ENCODE measurements at places on chromosomes 5 and 9.

GRCh38 chr5:132476876-132477781 is 13.4 kb downstream of the IRF1 start:
- DNase-seq: no peak

- DNase-seq: no peak
These were observed 125.4 kb downstream of the ARHGEF28 start for GRCh38 chr5:73751254-73751914.

DNA sequence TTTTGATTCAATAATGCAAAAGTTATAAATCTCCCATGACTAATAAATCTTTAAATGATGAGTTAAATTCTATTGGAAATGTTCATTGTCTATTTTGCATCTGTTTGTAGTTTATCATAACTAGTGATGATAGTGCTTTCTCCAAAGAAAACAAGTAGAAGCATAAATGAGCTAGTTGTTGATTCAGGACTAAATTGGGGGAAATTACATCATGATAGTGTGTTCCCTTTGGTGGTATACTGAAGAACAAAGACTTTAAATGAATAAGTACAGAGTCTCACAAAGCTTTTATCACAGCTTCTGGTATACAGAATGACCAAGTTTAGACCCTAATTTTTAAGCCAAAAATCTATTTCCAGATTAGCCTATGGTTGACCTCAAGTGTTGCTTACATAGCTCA is 173.8 kb downstream of the MCTP1 start:
- DNase-seq: no peak

DNA sequence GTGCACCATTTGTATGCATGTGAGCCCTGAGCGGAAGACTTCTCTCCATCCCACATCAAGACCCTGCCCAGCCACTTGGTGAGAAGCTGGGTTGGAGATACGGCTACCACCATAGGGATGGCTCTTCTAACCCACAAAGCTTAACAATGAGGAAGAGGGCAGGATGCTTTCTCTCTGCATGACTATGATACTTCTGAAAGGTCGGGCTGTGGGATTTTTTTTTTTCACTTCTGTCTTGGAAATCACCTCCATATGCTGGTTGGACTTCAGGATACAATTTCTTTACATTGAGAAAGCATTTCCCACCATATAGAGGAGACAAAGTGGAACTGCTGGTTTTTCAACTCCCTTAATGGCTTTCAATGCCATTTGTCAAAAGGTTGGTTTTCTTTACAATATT is 30.5 kb downstream of the ZNF366 start:
- DNase-seq: no peak

GRCh38 chr5:175859422-175859821 is 12.0 kb upstream of the CPLX2 start:
- DNase-seq: no peak

DNA sequence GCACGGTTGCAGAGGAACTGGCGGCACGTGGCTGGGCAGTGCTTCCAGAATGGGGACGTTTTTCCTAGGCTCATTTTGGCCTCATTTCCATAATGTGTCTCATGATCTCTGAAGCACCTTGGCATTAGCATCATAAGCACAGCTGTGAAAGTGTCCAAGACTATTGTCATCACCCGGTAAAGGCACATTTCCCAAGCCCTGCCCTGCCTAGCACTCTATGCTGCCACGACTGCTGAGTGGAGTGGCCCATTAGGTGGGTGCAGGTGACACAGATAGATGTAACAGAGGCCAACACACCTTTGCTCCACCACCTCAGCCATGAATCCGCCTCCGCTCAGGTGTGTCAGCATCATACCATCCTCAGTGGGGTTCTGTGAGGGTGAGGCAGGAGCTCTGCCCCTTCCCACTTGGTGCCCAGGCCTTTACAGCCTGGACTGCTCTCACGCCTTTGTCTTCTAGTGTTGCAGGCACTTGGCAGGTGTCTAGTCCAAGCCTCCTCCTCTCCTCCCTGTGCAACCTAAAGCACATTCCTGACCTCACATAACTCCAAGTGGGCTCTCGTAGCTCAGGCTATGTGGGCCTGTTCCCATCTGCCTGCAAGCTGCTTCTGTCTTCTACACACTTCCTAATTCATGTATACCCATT is 213.0 kb downstream of the FSTL4 start:
- DNase-seq: no peak

- peak; percentile 59 for DNase-seq
These were observed at the start of gene ARL10 for GRCh38 chr5:176365351-176366231. Gene ARL10 (plus strand): TSS chr5:176365487. CDS start chr5:176365564, 77 bp downstream.

DNA sequence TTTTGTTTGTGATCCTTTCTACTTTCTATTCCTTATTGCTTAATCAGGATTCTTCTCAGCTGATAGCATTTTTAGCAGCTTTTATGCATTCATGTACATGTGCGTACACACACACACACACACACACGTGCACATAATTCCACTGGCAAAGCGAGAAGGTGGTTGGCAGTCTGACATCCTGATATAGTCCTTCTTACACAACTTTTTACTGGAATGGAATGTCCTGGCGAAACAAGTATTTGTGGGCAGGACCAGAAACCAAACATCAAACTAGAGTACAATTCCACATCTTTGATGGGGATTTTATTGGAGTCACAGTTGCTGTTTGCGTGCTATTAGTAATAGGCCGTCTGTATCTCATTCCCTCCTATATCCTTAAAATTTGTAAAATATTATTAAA is 356.5 kb downstream of the CCDC171 start:
- DNase-seq: no peak

- no peak for DNase-seq
These were observed 13.7 kb upstream of the ITGA1 start for GRCh38 chr5:52774005-52774410.

GRCh38 chr5:96012399-96012798 is 50.7 kb upstream of the ELL2 start:
- no peak for DNase-seq

DNA sequence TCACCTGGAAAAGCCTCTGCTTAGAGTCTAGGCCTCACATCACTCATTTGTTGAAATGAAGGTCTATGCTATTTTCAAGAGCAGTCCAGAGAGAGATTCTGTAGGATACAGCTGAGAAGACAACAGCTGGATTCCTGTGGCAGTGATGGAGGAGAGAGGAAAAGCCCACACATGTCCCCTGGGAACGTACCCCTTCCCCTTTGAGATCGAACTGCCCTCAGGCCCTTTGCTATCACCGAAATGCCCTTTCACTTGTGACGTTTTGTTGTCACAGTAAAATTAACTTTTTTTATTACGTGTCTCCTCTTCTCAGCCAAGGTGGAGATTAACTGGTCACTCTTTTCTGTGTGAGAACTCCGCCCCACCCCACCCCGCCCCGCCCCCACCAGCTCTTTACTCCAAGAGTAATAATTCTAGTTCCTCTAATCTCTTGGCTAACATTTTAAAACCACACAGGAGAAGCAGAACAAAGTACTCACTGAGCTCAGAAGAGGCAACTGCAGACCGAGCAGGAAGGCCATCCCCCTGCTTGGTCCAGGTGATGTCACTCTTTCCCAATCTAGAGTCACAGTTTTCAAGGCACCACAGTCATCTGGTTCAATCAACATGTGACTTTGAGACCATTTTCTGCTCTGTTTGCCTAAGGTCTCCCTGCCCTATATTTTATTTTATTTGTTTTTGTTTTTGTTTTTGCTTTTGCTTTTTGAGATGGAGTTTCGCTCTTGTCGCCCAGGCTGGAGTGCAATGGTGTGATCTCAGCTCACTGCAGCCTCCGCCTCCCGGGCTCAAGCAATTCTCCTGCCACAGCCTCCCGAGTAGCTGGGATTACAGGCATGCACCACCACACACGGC is 105.6 kb downstream of the SUSD1 start:
- DNase-seq: peak; percentile 92

- no peak for DNase-seq
These were observed 193.1 kb downstream of the ICE1 start for GRCh38 chr5:5615569-5615968.

DNA sequence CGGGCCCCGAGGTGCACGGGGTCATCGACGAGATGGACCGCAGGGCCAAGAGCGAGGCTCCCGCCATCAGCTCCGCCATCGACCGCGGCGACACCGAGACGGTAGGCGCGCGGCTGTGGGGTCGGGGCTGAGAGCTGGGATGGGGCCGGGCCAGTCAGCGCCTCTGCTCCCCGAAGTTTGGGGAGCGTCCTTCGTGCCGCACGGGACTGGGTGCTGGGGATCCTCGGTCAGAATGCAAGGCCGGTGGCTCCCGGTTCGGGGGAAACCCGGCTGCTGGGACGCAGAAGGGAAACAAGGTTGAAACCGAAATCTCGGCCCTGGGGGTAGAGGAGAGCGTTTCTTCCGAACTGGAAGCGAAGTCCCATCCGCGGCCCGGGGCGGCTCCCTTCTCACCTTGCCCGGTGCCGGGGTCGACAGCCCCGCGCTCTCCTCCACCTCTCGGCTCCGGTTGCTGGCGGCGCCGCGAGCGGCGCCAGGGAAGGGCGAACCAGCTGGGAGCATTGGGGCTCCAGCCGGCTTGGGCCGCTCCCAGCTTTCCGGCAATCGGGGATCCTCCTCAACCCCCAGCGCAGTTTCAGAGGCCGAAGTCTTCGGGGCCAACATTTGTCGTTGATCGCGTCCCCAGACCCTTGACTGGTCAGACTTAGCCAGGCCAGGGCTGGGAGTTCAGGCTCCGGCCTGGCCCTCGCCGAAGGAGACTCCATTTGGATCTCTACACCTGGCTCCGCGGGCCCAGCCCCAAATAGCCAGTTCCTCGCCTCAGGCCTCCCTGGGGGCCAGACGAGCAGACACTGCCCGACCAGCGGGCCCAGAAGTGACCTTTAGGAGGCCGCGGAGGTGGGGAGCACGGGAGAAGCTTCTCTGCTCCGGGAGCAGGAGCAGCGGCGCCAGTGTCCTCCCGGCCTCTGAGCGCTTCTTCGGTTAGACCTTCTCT is 1.1 kb downstream of the LHX2 start:
- no peak for DNase-seq

GRCh38 chr5:60494635-60495034 is 205.3 kb downstream of the DEPDC1B start:
- DNase-seq: no peak

DNA sequence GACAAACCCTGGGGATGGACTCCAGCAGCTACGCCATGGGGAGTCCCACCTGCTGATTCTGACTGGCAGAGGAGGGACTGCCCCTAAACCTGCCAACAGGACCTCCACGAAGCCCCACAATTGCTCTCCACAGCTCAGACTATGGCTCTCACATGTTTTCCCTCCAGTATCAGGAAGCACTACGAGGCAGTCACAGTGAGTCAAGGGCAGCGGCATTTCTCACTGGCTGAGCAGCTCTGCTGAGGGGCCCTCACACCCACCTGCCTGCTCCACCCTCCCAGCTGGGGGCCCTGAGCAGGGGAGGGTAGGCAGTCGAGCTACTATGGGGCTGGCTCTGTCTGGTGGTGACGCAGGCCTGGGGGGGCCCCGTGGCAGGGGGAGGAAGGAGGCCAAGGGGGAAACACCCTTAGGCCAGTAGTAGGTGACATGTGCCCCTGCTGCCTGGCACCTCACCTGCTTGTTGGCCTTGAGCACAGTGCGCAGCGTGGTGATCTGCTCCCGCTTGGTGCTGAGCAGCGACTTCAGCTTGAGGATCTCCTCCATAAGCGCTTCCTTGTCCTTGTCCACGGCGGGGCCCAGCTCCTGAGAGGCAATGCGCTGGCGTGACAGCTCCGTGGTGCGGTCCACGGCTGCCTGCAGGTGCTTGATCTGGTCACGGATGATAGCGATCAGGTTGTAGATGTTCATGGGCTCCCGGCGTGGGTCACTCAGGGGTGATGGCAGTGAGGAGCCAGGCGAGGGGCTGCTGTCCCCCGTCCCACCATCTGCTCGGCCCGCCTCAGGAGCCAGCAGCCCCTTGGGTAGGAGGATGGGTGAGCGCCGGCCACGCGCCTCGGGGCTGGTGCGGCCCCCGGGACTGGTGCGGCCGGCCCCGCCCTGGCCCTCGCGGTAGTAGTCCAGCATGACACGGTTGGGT is 46.3 kb downstream of the BICD2 start:
- no peak for DNase-seq

DNA sequence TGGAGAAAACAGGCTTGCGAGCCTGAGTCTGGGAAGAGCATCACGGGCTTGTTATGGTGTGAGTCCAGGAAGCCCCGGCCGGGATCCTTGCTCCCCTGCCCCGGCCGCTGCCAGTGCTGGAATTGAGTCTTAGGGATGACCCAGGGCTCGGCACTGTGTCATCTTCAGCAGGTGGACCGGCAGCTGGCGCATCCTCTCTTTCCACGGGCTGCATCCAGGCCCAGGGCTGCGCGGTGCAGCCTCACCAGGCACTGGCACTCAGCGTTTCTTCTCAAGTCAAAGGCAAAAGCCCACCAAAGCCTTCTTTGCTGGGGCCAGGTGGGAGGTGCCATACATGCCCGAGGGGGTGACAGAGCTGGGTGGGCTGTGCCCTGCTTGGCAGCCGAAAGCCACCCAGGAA is 46.6 kb downstream of the COL5A1 start:
- no peak for DNase-seq

DNA sequence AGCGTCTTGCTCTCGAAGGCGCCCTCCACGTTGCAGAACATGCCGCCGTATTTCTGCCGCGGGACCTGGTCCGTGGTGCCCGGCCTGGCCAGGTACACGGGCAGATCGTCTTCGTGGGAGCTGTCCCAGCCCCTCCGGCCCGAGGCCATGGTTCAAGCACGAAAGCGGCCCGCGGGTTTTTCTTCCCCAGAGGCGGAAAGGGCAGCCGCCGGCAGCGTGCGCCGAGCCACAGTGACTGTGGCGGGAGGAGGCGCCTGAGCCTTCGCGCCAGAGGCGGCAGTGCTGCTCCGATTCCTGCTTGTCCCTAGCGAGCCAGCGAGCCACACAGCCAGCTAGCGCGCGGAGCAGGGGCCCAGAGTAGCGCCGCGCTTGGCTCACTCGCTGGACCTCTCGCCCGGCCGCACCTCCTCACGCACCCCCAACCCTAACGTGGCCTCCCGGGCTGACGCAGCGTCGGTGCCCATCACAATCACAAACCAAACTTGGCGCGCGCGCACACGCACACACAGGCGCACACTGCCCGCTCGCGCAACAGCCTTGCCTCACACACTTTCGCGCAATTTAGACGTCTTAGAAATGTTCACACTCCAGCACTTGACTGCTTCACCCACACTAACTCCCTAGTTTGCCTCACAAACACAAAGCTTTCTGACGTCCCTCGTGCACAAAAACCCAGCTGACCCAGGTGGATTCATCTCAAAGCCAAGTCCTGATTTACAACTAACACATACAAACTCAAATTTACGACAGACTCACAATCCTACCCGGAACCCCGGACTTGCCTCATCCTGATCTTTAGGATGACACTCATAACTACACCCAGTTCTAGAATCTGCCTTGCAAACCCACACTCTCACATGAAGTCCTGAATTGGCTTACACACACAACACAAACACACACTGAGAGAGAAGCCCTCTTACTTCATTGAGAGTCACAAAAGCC is at the start of gene DPYSL3:
DPYSL3 (minus strand) TSS at position 359 of the 942 bp plus-strand sequence; CDS start at position 149, 210 bp downstream.
- DNase-seq: peak; percentile 74
